HepG2 (cell line): ENCODE measurements at places on chromosomes 4 and X. TPM values are rescaled to one million over a fixed set of nuclear protein-coding genes. Genes with fewer than 3 reads are reported as not detected.

Gene FRYL
- 7.8 and 9.7 TPM in 2 replicates for polyA plus RNA-seq

Gene COL25A1
- polyA plus RNA-seq: not detected in 2 replicates

Gene DCAF4L1
- 0.03 and 0.05 TPM in 2 replicates for polyA plus RNA-seq

Gene DOCK11
- polyA plus RNA-seq: 0.04 and 0.12 TPM in 2 replicates

Gene MXRA5
- not detected in 2 replicates for polyA plus RNA-seq

Gene LINC00632
- polyA plus RNA-seq: 0.10 and 0.13 TPM in 2 replicates

Gene MTMR8
- polyA plus RNA-seq: not detected in 2 replicates

Gene RAI2
- polyA plus RNA-seq: not detected in 2 replicates

Gene SLC7A11
- 15.9 and 17.5 TPM in 2 replicates for polyA plus RNA-seq

Gene TRIM75
- not detected in 2 replicates for polyA plus RNA-seq

Gene TMEM156
- 1.2 and 1.6 TPM in 2 replicates for polyA plus RNA-seq

Gene PCDH18
- not detected in 2 replicates for polyA plus RNA-seq

Gene GAGE13
- not detected in 2 replicates for polyA plus RNA-seq

Gene ARHGAP6
- polyA plus RNA-seq: not detected in 2 replicates

Gene PPP1R2C
- not detected in 2 replicates for polyA plus RNA-seq

Gene PGAM4
- polyA plus RNA-seq: 0.10 and 0.24 TPM in 2 replicates

Gene ASB12
- polyA plus RNA-seq: 0.05 TPM in 1 of 2 replicates, not detected in the other

Gene PQBP1
- 58.1 and 66.9 TPM in 2 replicates for polyA plus RNA-seq

Gene ZMAT1
- polyA plus RNA-seq: 0.01 TPM in 2 replicates

Gene MAGEB1
- not detected in 2 replicates for polyA plus RNA-seq

Gene ARR3
- not detected in 2 replicates for polyA plus RNA-seq

Gene USP53
- 5.0 and 5.3 TPM in 2 replicates for polyA plus RNA-seq

Gene PPARGC1A
- polyA plus RNA-seq: 26.3 and 37.3 TPM in 2 replicates

Gene SLC10A3
- 11.5 and 13.7 TPM in 2 replicates for polyA plus RNA-seq

Gene CFAP47
- polyA plus RNA-seq: not detected in 2 replicates

Gene HPGD
- 0.24 and 0.38 TPM in 2 replicates for polyA plus RNA-seq

Gene GPC3
- polyA plus RNA-seq: 3,263 and 3,554 TPM in 2 replicates

Gene PLP1
- 0.15 and 0.29 TPM in 2 replicates for polyA plus RNA-seq

Gene NAT8L
- 2.2 and 3.4 TPM in 2 replicates for polyA plus RNA-seq

Gene EPHA5
- polyA plus RNA-seq: not detected in 2 replicates

Gene SPANXA2
- not detected in 2 replicates for polyA plus RNA-seq

Gene LRRC66
- 0.03 TPM in 1 of 2 replicates, not detected in the other for polyA plus RNA-seq

Gene STARD8
- 0.09 and 0.10 TPM in 2 replicates for polyA plus RNA-seq

Gene FREM3
- polyA plus RNA-seq: not detected in 2 replicates

Gene NAP1L2
- polyA plus RNA-seq: not detected in 2 replicates

Gene NDP
- not detected in 2 replicates for polyA plus RNA-seq

Gene MSN
- polyA plus RNA-seq: 0.15 and 0.40 TPM in 2 replicates

Gene FGFBP2
- not detected in 2 replicates for polyA plus RNA-seq

Gene SMIM10
- not detected in 2 replicates for polyA plus RNA-seq

Gene AR
- polyA plus RNA-seq: not detected in 2 replicates

Gene MEPE
- polyA plus RNA-seq: 0.04 TPM in 1 of 2 replicates, not detected in the other

Gene TBX22
- not detected in 2 replicates for polyA plus RNA-seq

Gene NHS
- 0.01 TPM in 1 of 2 replicates, not detected in the other for polyA plus RNA-seq

Gene USP26
- polyA plus RNA-seq: not detected in 2 replicates

Gene CORIN
- polyA plus RNA-seq: 1.2 TPM in 2 replicates

Gene SPANXN2
- not detected in 2 replicates for polyA plus RNA-seq

Gene GPR78
- polyA plus RNA-seq: 0.01 TPM in 1 of 2 replicates, not detected in the other

Gene TCEAL1
- polyA plus RNA-seq: 9.4 and 11.2 TPM in 2 replicates

Gene DMRTC1
- not detected in 2 replicates for polyA plus RNA-seq

Gene HPSE
- polyA plus RNA-seq: not detected in 2 replicates

Gene TLR1
- 0.08 TPM in 2 replicates for polyA plus RNA-seq

Gene ESX1
- not detected in 2 replicates for polyA plus RNA-seq

Gene RNF128
- polyA plus RNA-seq: 42.8 and 43.5 TPM in 2 replicates

Gene PABPC4L
- polyA plus RNA-seq: not detected in 2 replicates

Gene HTN1
- polyA plus RNA-seq: 0.21 TPM in 1 of 2 replicates, not detected in the other

Gene PRICKLE3
- 2.6 and 2.9 TPM in 2 replicates for polyA plus RNA-seq

Gene SMARCA5
- 6.2 and 7.0 TPM in 2 replicates for polyA plus RNA-seq

Gene TCEAL2
- not detected in 2 replicates for polyA plus RNA-seq
